ENCODE measurements at places on chromosomes 3 and 15.
A peak's percentile ranks its signal among the peaks of the same experiment; 100 is the strongest.

- DNase-seq: no peak
These were observed 13.7 kb upstream of the LIPC start for GRCh38 chr15:58418135-58418534.

DNA sequence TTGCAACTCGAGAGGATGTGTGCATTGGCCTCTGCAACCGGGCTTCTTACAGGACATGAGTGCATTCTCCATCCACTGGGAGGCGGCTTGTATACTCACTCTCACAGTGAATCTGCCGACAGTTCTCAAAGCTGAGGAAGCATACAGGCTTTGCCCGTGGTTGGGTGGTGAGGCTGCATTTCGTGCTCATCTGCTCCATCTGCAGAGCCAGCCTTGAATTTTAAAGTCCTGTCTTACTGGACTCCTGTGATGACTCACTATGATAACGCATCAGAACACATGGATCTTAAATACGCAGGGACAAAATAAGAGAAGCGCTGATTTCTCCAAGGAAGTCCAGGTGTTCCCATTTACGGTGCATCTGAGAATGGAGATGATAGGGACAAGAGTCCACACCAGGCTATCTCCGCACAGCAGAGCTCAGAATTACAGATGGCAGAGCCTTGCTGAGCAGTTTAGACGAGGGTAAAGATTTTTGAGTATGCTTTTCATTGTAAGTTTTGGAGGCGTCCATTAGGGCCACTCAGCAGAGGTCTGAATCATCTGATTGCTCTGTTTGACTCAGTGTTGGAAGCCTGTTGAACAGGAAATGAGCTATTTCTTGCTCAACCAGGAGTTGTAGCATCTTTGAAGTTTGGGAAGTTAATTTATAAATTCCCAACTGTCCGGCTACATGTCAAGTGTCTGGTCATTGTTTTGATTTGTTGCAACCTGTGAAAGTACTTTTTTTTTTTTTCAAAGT is 87.1 kb downstream of the GABRG3 start:
- DNase-seq: no peak

- no peak for DNase-seq
These were observed 190.3 kb upstream of the LMCD1 start for GRCh38 chr3:8311321-8311720.

- DNase-seq: no peak
These were observed 266.6 kb upstream of the CTDSPL start for GRCh38 chr3:37594873-37595783.

DNA sequence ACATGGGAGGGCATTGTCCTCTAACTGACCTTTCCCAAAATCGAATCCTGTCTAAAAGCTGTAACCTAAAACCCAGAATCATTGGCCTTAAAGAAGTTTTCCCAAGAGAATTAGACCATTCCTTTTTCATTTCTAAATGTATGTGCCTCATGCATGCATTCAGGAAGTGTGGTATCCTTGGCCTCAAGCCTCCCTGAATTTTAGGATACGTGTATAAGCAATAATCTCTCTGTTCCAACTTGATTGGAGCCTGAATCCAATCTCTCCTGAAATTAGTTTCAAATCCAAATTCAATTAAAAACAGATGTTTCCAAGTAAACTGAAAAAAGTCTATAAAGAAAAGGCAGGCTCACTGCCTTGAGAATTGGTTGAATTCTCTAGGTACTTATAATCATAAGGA is 86.0 kb upstream of the VEPH1 start:
- no peak for DNase-seq

- no peak for DNase-seq
These were observed 68.0 kb downstream of the ATP2B2 start for GRCh38 chr3:10437272-10437994.

GRCh38 chr3:22113453-22113852 is 362.4 kb upstream of the ZNF385D start:
- no peak for DNase-seq

GRCh38 chr15:70486451-70487386 is 276.6 kb downstream of the UACA start:
- no peak for DNase-seq

DNA sequence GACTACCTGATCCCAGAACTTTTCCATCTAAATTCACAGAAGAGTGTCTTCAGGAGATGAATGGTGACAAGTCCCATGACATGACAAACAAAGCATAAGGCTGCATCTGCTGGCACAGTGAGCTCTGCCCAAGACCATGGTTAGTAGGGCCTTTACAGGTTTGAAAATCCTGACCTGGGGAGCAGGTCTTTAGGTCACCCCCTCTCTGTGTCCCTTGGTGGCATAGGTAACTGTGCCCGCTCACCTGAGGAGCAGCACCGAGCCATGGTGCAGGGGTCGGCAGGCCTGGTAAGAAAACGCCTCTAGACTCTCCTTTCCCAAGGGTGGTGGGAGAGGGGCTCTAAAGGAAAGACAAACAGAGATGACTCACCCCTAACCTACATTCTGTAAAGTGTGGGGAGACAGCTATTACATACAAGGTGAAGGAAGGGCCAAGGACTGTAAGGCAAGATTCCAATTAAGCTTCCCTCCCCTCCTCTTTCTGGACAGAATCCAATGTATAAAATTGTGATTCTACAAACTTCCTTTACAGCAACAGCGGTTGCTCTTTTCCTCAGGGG is 74.0 kb downstream of the SATB1 start:
- no peak for DNase-seq

GRCh38 chr3:37645517-37646380 is 215.9 kb upstream of the CTDSPL start:
- DNase-seq: no peak

GRCh38 chr3:34155108-34155507 is 356.7 kb downstream of the PDCD6IP start:
- no peak for DNase-seq

DNA sequence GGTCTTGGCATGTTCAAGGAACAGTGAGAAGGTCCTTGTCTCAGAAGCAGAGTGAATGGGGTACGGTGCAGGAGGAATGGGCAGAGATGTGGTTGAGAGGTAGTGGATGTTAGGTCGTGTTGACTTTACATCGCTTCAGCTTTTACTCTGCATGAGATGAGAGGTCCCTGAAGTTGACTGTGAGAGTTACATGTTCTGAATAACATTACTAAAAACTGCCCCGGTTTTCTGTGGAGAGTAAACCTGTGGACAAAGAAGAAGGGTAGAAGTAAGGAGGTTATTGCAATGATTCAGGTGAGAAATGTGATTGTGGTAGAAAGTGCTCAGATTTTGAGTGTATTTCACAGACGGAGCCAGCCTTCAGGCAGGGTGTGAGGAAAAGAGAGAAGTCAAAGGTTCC is 105.6 kb downstream of the ARNT2 start:
- no peak for DNase-seq

DNA sequence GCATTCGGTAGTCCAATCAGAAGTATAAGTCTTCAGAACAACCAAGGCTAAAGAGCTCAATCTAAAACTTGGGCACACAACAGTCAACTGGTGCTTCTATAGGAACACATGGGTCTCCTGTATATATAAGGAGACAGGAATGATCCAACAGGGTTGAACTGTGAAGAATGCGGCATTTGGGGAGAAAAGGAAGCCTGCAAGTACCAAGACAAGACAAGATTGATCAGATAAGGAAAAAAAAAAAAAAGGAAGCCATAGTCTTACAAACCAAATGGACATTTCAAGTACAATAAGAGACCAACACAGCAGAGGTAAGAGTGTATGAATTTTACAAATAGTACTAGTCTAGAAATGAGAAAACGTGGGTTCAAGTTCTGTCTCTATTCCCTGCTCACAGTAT is 6.5 kb downstream of the CPEB1 start:
- DNase-seq: no peak

DNA sequence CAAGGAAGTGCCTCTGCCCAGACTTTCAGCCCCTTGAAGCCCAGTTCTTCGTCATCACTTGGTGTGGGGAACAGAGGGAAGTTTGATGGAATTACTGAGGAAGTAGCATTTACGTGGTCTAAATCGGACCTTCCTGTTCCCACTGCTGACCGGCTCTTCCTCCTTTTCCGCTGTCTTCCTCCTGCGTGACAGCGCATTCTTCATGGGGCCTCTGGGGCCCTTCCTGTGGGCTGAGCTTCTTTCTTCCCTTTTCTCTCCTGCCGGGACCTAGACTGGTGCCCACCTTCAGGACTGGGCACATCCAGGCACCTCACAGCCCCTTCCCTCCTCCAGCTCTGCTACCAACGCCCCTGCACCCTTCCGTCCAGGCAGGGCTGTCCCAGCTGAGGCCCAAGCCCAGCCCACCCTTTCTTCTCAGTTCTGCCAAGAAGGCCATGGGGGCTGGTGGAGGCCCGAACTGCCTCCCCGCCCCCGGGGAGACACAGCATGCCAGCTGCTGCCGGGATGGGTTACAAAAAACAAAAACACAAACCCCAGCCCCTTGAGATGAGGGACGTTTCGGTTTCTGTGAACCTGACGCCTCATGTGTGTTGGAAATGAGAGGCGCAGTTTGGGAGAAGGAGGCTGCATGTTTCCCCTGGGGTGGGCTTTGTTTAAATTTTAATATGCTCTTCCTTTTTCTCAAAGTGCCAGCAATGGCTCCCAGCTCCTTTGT is 19.1 kb downstream of the ZNF710 start:
- DNase-seq: no peak

DNA sequence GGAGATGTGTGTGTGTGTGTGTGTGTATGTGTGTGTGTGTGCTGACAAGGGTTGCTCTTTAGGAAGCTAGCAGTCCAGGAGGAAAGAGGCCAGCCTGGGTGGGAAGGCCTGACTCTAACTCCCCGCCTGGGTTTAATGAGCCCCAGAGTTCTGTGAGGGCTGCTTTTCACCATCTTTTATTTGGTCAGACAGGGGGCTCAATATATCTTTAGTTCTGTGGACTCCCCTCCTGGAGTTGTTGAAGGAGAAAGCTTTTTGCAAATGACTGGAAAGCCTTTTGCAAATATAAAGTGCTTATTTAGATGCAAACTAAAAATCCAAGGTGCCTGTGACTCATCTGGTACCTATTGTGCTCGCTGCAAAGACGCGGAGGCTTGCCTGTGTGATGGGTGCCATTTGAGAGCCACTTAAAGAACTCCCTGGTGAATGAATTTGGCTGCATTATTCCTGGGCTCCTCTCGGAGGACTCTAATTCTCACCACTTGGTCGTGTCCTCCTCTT is 24.5 kb downstream of the DRD3 start:
- DNase-seq: no peak

GRCh38 chr3:25695731-25696420 is 31.2 kb upstream of the TOP2B start:
- no peak for DNase-seq

GRCh38 chr15:74318376-74319137 is 48.9 kb downstream of the CYP11A1 start:
- no peak for DNase-seq

GRCh38 chr3:122092460-122093165 is 37.5 kb downstream of the CD86 start:
- peak; percentile 49 for DNase-seq

- DNase-seq: no peak
These were observed 97.8 kb upstream of the IGSF10 start for GRCh38 chr3:151558661-151559060.

GRCh38 chr3:45124956-45125355 is 21.2 kb downstream of the CDCP1 start:
- no peak for DNase-seq

DNA sequence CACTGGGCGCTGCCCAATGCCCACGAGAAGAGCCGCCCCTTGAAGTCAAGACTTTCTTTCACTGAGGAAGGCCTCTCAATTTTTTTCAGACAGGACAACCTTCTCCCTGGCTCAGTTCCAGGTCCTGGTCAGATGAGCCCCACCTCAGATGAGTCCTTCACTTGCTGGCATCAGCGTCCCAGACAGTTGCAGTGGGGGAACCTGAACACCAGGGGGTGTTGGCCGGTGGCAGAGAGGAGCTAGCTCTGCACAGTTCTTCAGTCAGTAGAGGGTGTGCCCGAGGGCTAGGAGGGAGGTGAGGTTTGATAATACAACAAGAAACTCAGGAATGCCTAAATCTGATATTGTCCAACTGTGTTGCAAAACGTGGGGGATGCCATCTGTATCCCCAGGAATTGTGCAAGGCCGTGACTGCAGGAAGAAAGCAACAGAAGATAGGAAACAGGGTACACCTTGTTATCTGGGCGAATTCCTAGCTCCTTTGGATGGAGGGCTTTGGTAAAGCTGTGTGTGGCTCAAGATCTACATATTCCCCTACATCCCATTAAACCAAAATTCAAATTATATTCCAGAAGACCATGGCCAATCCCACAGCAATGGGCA is 34.3 kb downstream of the CCR3 start:
- DNase-seq: no peak

GRCh38 chr3:55750525-55750924 is 263.4 kb upstream of the WNT5A start:
- no peak for DNase-seq

DNA sequence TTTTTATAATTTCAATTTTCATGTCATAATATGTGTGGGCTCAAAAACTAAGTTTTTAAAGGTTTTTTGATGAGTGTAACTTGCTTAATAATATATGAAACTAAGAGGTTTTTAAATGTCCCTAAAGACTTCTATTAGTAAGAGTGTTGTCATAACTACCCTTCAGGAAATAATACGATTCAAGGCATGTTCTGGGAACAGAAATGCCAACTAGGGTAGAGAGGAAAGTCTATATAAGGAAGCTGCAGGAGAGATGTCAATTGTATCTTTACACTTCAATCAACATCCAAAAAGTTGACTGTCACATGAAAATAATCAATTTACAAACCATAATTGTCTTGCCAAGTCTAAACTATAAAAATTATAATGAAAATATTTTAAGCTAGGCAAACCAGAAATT is 76.3 kb downstream of the SMARCC1 start:
- DNase-seq: no peak

- no peak for DNase-seq
These were observed 165.0 kb downstream of the FRMD5 start for GRCh38 chr15:44029940-44030568.

DNA sequence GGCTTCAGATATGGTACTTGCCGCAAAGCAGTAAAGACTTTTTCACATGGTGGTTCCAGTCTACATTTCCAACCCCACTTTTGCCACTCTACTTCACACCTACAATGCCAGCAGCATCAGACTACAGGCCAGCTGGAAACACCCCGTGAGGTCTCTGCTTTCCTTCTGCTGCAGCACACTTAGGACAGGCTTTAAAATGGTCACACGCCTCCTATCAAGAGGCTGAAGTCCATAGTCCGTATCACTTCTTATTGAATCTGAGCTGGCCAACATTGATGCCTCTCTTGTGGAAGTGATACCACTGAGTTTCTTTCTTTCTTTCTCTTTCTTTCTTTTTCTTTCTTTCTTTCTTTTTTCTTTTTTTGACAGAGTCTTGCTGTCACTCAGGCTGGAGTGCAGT is 59.8 kb downstream of the ZNF860 start:
- DNase-seq: no peak

DNA sequence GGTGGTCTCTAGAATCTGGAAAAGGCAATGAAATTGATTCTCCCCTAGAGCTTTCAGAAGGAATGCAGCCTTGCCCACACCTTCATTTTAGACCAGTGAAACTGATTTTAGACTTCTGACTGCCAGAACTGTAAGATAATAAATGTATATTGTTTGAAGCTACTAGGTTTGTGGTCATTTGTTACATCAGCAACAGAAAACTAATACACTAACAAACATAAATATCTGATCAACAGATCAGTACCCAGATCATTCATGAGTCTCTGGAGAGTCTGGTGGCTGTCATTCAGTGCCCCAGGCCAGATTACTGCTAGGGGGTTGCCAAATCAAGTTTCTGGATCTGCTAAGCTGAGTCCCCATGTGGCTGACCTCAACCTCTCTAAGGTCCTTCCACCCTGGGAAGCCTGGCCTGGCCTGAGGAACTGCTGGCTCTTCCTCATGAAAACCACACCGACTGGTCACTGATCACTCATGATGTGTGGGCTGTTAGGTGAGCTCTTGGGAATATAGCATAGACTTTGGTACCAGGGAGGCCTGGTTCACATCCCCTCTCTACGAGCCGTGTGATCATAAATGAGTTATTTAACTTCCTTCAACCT is 11.1 kb upstream of the LACTB start:
- no peak for DNase-seq

Data from D341Med (cell line).